ENCODE measurements at places on chromosomes 5 and 9.
A peak's percentile ranks its signal among the peaks of the same experiment; 100 is the strongest.

DNA sequence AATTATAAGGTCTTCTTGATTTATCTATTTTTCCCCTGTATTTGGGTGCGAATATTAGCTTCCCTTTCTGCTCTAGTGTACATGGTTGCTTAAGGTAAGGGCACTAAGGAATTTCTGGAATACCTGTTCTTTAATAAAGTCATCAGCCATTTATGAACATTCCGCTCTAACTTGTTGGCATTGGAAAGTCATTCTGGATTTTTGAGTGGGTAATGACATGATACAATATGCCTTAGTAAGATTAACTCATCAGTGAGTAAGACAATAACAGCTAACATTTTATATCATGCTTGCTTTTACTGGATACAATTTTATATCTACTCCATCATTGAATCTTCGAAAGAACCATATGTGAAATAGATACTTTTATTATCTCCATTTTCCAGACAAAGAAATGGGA, 196.1 kb downstream of the ARRDC3 start:
- no peak for DNase-seq

GRCh38 chr5:117486879-117487391, 912.3 kb upstream of the SEMA6A start:
- DNase-seq, result no peak

- no peak for DNase-seq
These were observed 678.7 kb downstream of the MAT2B start for GRCh38 chr5:164184158-164184557.

GRCh38 chr9:89808076-89808755, 203.4 kb downstream of the GADD45G start:
- DNase-seq, result peak; percentile 17

DNA sequence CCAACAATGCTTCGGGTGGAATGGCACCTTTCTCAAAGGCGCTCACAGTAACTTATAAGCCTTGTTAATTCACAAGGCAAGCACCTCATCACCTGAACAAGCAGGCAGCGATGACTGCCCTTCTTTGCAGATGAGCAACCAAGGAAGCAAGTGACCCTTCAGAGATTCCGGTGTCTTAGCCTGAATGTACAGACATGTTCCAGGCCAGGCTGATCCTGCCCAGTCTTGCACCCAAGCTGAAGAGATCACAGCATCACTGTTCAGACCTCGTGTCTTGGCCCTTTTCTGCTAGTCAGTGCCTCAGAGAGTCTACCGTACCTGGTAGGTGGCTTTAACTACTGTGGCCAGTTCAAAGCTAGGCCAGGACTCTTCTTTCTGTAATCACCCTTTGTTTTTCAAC, 94.7 kb upstream of the ERCC6L2 start:
- DNase-seq, result no peak

- DNase-seq, result no peak
These were observed 15.6 kb upstream of the PTBP3 start for GRCh38 chr9:112349008-112349333.

DNA sequence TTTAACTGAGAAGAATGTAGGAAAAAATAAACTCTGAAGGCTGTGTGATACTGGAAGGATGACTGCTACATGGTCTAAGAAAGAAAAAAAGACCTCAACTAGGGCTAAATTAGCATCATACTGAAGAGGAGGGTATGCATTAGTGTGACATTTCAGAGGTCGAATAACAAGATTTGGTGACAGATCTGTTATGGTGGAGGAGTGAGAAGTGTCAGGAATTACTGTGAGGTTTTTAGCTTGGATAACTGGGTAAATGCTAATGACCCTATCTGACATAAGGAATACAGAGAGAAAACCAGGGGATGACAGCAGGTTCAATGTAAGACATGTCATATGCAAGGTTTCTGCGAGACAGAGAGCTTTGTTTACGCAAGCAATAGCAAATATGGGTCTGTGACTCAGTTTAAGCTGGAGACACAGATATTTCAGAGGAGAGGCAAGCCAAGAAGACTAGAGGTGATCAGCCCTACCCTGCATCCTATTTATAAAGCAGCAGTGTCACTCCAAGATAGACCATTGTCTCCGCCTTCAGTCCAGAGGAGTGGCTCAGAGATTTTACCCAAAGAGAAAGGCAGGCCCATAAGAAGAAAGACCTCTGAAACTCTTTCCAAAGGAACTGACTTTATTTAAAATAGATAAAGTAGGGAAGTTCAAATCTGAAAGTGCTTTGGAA, 44.3 kb downstream of the FBN2 start:
- no peak for DNase-seq

GRCh38 chr9:105706156-105706555, 11.8 kb downstream of the TMEM38B start:
- DNase-seq, result no peak

- no peak for DNase-seq
These were observed 42.6 kb downstream of the DIRAS2 start for GRCh38 chr9:90600029-90600428.

GRCh38 chr9:88942411-88942810, 48.9 kb upstream of the S1PR3 start:
- no peak for DNase-seq

GRCh38 chr5:142012186-142012785, 541 bp downstream of the GNPDA1 start:
- DNase-seq, result peak; percentile 53

DNA sequence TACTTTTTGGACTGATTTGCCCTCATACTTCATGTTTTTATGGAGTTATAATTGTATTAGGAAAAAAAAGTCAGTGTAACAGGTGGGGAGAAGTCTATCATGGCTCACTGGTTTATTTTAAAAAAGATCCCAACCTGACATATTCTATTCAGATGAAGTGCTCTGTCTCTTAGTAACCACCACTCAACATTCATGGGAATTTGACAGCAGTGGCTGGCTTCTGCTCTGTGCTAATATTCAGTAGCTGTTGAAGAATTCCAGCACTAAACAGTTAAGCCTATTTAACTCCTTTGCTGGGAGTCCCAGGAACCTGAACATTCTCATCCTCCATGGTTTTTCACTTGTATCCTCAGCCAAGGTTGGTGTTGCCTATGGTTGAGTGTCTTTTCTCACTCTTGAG, 23.1 kb downstream of the CMYA5 start:
- DNase-seq, result no peak

GRCh38 chr9:89687188-89687587, 82.4 kb downstream of the GADD45G start:
- DNase-seq, result no peak

- DNase-seq, result no peak
These were observed 437.0 kb upstream of the TRPC7 start for GRCh38 chr5:136802383-136802782.

- DNase-seq, result no peak
These were observed 199.4 kb downstream of the MED10 start for GRCh38 chr5:6178846-6179532.

- peak; percentile 50 for DNase-seq
These were observed 17.8 kb upstream of the BHMT start for GRCh38 chr5:79093762-79094161.

DNA sequence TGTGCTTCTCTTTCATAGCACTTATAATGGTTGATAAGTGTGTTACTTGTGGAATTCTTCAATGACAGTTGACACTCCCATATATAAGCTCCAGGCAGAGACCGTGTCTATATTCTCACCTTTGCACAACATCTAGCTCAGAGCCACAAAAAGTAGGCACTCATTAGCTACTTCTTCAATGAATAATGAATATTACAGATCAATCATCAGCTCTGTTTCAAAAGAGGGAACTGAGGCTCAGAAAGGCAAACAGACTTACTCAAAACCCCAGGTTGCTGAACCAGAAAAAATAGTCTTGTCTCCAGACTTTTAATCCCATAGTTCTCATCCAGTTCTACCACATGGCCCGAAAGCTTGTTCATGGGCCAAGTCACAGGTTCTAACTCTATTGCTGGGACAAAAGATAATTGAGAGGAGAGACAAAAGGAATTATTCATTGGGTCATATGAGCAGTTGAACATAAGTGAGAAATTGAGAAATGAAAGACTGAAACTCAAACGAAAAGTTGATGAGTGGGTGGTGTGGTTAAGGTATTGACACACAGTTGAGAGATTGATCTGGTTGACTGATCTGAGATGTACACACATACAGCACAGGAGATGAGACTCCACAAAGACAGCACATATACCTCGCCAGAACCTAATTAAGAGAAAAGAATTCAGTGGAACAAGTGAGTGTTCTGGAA, 381.6 kb downstream of the EFNA5 start:
- DNase-seq, result no peak

DNA sequence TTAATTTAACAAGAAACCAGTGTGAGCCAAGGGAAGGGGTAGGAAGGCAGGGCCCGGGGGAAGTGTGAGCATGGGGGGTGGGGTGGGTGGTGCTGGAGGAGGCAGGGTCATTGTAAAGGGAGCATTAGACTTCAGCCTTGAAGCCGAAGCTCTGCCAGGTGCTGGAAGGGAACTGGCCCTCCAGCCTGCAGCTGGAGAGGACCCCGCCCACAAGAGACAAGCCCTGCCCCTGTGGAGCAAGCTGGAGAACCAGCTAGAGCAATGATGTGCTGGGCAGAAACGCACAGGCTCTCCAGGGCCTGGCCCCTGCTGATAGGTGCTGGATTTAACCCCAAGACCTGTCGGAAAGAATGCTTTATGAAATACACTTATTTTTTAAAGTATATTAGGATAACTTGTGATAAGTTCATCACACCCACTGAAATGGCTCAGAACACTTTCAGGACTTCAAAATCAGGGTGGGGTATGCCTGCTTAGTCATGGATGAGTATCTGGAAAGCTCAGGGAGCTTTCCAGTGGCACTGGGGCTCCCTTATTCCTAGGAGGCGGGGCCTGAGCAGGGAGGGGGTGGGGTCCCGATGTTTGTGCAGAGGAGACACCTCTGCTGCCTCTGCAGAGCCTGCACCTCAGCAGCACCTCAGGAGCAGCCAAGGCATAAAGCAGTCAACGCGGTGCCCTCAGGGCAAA, 27.1 kb downstream of the UBE2QL1 start:
- peak; percentile 8 for DNase-seq

- no peak for DNase-seq
These were observed 35.7 kb upstream of the LURAP1L start for GRCh38 chr9:12739014-12739652.

DNA sequence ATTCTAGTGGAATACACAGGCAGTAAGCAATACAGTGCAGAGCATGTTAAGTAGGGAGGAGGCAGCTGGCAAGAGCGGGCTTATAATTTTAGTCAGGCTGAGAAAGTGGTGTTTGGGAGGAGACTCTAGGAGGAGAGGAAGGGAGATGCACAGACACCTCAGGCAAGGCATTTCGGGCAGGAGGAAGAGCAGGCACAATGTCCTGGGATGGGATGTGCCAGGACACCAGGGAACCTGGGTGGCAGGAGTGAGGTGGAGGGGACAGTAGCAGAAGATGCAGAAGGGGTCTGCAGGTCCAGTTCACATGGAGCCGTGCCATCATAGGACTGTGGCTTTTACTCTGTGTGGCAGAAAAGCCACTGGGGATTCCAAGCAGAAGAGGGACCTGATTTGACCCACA, 143.7 kb upstream of the FSTL4 start:
- DNase-seq, result no peak

DNA sequence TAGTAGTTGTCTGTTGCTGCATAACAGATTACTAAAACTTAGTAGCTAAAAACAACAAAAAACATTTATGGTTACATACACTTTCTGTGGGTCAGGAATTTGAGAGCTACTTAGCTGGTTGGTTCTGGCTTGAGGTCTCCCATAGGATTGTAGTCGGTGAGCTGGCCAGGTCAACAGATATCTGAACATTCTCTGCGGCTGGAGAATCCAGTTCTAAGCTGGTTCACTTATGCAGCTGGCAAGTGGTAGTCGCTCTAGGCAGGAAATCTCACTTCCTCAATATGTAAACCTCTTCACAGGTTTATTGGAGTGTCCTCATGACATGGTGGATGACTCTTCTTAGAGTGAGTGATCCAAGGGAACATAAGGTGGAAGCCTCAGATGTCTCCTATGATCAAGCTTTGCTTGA, 65.7 kb upstream of the TNFAIP8 start:
- DNase-seq, result peak; percentile 72

- DNase-seq, result peak; percentile 68
These were observed 65.0 kb downstream of the FGF18 start for GRCh38 chr5:171484460-171484899.

GRCh38 chr9:35944173-35944572, 13.8 kb downstream of the OR2S2 start:
- DNase-seq, result no peak

- DNase-seq, result no peak
These were observed 471.1 kb upstream of the MPDZ start for GRCh38 chr9:13750639-13751038.

- peak; percentile 77 for DNase-seq
These were observed 58.8 kb downstream of the MTRR start for GRCh38 chr5:7927466-7928375.

- DNase-seq, result no peak
These were observed 19.1 kb downstream of the DUSP1 start for GRCh38 chr5:172751761-172752510.

DNA sequence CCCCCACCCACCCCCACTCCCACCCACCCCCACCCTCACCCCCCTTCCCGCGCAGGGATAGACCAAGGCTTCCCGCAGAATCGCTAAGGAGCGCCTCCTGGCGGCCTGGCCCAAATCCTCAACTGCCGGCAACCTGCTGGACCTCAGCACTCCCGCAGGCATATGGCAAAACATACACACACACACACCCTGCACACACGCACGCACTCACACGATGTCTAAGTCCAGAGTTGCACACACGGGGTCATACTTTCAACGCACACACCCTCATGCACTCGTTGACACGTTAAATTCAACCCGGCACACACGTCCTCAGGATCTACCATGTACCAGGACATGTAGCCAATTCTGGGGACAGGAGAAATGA, 1.7 kb downstream of the CPLX2 start:
- DNase-seq, result peak; percentile 44

GRCh38 chr5:178661836-178662540, 35.1 kb upstream of the CLK4 start:
- DNase-seq, result no peak

GRCh38 chr9:37339923-37340322, 82.6 kb upstream of the GRHPR start:
- no peak for DNase-seq

DNA sequence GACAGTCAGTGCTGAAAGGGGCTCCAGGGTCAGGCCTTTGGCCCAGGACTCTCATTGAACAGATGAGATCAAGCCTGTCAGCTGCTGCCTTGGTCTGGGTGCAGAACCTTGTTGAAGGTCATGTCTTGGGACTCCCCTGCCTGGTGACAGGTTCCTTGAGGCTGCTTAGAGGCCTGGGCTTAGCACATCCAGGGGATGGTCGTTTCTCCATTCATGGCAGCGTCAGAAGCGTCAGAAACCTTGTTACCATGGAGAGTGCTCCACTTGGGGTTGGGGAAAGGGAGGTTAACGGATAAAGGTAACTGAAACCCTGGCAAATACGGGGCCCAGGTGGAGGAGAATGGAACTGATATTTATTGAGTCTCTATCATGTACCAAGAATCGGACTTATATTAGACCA, 8.8 kb downstream of the ARPC5L start:
- peak; percentile 25 for DNase-seq

- no peak for DNase-seq
These were observed 13.5 kb downstream of the NR6A1 start for GRCh38 chr9:124757616-124758015.

GRCh38 chr5:135038813-135039270, 4.8 kb upstream of the PITX1 start:
- DNase-seq, result no peak

Measured in hematopoietic multipotent progenitor cell treated with erythropoietin and hydrocortisone succinate and interleukin-3 and kit ligand, for 4 days (in vitro differentiated cells).